ENCODE measurements at places on chromosomes 12 and 14.

GRCh38 chr12:50100561-50100960, 3.2 kb upstream of the GPD1 start:
- DNase-seq: no peak

GRCh38 chr14:62734831-62735230, 310.4 kb downstream of the KCNH5 start:
- DNase-seq: no peak

GRCh38 chr14:23577004-23577681, 1.4 kb downstream of the JPH4 start:
- DNase-seq: no peak

- DNase-seq: no peak
These were observed 37.5 kb upstream of the CORO1C start for GRCh38 chr12:108768591-108769500.

DNA sequence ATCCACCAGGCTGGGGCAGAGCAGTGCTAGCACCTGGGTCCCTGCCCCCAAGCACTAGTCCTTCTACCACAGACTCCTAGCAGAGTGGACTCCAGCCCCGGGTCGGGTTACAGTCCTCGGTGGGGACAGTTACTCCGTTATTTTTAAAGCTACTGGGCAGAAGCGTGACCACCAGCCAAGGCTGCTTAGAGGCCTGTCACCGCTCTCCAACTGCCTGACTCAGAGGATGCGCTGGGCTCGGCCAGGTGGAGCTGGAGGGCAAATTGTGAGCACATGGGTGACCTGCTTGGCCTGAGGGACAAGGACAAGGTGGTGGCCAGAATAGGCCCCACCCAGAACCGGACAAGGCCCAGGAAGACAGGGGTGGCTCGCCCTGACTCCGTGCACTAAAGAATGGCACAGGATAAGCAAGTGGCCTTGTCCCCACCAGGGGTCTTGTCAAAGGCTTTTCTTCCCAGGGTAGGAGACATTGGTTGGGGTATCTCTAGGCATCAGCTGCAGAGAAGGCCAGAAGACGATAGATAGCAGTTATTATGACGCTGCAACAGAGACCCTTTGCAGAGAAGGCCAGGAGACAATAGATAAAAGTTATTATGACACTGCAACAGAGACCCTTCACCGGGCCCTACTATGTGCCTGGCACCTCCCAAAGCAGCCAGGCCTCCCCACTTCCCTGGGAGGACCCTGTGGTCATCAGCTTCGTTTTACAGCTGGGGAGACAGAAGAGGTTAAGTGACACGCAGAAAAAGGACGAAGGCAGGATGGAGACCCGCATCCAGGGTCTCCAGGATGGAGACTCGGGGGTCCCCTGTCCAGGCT, 1.6 kb downstream of the ABCB9 start:
- no peak for DNase-seq

DNA sequence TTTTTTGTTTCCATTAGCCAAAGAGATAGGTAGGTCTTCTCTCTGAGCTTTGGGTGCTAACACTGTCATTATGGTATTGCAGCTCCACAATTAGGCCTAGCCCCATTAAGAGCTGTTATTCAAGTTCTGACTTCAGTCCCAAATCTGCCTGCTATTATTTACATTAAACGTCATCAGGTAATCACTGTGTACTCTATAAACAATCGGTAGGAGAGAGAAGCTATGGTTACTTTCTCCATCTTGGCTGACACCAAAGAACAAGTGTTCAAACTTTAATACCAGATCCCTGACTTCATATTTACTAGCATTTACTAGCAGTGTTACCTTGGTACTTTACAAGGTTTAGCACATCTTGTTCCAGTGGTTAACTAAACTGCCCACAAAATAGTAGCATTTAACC, 305.1 kb upstream of the GARIN2 start:
- DNase-seq: no peak

GRCh38 chr12:97257726-97258125, 204.9 kb upstream of the RMST start:
- DNase-seq: no peak

DNA sequence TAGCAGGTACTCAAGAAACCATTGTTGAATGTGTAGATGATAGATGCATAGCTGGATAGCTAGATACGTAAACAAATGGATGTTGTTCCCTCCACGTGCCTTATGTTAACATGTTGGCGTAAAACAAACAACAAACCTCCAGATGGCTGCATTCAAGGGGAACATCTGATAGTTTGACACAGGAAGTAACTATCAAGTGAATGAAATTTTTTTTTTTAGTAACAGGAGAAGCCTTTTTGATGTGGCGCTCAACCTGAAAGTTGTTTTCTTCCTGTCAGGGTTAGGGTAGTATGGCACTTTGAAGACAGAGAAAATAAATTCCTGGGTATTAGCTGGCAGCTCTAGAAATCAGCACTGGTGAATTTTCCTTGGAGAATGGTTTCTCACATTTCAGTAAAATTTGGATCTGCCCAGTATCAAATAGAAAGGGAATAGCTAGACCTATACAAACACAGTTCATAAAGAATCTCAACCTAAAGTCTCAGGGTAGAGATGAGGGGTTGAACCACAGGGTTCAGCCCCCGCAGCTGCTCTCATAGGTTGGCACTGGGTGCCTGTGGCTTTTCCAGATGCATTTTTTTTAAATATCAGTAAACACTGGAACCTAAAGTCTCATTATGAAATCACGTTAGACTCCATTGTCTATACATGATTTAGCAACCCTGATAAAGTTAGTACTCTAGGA, 18.8 kb upstream of the RAP1B start:
- DNase-seq: no peak

GRCh38 chr14:34223373-34224148, 238.5 kb downstream of the SPTSSA start:
- peak; percentile 43 for DNase-seq

DNA sequence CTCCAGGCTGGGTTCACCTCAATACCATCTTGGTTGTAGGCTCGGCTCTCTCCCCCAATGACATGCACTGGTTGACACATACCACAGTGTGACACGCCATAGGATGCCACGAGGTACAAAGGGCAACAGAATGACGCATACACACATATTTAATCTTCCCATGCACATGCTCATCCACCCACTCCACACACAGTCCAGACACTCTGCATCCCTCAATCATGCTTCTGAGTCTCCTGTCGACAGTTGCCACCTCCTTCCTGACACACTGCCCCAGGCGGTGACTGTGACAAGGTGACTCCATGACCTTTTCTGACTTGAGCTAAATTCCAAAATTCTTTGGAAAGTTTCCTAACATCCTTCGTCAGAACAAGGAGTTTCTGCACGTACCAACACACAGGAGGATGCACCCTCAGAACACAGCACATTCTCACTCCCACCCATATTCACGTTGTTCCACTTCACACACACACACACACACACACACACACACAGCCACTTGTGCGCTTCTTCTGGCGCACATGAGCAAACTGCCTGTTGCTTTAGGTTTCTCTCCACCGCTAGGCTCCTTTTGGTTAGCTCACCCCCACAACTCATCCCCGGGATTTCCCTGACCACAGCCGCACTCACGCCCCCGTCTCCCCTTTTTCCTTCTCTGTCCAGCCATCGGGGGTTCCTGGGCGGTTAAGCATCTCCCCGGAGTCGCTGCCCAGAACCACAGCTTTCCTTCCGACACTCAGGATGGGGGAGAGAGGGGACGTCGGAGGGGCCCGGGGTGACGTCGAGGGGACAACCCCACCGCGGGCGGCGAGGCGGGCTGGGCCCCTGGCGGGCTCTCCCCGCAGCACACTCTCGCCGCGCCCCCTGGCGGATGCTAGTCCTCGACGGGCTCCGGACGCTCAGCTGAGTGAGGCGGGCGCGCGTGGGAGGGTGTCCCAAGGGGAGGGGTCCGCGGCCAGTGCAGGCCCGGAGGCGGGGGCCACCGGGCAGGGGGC, 536 bp upstream of the WNT1 start:
- DNase-seq: no peak

- DNase-seq: no peak
These were observed 299.6 kb downstream of the DIO2 start for GRCh38 chr14:79911744-79912143.

DNA sequence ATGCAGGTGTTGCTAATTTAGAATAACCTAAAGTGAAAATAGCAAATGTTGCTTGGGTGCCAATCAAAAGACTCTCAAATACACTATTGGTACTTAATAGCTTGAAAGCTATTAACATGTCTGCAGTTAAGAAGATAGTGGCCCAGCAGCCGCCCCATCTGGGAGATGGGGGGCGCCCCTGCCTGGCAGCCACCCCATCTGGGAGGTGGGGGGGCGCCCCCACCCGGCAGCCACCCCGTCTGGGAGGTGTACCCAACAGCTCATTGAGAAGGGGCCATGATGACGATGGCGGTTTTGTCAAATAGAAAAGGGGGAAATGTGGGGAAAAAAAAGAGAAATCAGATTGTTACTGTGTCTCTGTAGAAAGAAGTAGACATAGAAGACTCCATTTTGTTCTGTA, 923.1 kb upstream of the MDGA2 start:
- no peak for DNase-seq

GRCh38 chr14:92687681-92688433, 60.6 kb downstream of the LGMN start:
- DNase-seq: no peak

DNA sequence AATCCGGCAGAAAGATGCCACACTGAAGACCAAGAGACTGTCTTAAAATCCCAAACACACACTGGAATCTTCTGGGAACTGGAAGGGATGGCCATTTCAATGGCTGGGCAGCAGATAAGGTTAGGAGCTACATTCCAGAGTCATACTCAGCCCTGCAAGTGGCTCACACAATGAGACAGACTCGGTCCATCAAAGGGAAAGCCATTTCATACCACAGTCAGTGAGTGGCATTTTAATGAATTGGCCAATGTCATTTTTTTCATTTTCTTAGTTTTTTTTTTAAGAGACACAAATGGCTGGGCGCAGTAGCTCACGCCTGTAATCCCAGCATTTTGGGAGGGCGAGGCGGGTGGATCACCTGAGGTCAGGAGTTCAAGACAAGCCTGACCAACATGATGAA, 17.9 kb downstream of the CIT start:
- no peak for DNase-seq

DNA sequence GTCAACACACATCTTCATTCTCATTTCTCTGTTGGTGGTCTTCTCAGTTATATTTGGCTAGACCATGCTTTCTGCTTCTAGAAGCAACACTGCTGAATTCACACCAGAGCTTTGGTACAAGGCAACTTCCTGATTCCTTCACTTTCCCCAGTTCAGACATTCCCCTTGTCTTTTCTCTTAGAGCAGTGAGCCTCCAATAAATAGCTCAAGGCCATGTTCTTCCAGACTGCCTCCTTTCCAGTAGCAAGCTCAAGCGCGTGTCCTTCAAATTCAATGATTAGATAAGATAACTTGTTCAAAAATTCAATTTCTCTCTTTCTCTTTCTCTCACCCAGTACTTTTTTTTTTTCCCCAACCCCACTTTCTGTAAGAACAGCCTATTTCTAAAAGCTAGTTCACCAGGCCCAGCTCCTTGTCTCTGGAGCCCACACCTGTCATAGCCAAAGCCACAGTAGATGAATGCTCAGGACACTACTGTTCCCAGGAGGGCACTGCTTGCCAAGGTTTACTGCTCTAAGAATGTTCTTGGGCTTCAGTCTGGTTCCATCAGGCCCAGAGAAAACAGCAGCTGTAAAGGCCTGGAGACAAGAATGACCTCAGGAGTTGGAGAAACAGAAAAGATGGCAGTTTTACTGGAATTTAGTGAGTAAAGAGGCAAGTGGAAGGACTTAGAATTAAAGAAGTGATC, 17.7 kb downstream of the TBK1 start:
- DNase-seq: no peak
